GM04503 (cell line): ENCODE measurements at places on chromosomes 12 and 14.
A peak's percentile ranks its signal among the peaks of the same experiment; 100 is the strongest.

DNA sequence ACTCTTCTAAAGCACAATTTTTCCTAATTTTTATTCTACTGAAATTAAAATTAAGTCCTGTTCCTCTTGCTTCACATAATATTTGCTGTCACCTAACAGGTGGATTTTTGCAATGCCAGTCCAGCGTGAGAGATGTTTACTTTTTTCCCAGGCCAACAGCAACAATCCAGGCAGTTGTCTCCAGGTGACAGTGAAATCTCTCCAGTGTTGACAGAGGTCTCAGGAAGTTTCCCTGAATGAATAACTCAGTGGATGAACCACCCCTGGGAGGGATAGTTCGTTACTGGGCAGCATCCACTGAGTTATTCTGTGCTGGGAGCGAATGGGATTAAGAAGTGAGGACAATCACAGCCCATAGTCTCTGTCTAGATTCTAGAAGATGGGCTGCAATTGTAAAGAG lies 7.1 kb upstream of the NT5DC3 start:
- DNase-seq = no peak

DNA sequence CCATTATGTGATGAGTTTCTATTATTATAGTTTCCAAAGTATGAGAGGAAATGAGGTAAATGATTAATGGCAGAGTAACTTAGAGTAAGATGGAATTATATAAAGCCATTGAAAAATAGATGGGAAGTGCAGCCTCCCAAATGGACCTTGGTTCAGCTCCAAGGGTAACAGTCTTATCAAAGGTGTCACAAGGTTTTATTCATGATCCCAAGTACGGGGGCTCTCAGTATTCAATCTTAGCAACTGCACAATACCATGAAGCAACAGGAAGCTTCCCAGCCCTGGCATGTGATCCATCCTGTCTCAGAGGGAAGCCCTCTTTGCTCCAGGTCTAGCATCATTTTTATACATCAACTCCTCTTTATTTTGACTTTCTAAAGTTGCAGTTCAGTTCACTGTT lies 948.2 kb downstream of the GALC start:
- no peak for DNase-seq

DNA sequence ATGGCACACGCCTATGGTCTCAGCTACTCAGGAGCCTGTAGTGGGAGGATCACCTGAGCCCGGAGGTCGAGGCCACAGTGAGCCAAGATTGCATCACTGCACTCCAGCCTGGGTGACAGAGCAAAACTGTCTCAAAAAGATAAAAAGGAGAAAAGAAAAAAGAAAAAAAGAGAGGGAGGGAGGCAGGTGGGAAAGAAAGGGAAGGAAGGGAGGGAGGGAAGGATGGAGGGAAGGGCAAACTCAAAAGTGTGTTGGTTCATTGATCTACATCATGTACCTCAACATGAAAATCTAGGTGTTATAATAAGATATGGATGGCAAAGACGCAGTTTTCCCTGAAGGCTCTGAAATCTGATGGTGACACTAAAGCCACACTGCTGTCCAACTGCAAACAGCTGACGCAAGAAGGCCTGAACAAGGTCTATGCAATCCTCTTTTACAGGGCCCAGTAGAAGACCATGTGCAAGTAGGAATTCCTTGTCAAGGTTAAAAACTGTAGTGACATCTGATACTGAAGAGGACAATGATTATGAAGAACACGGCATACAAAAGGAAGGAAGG lies 143.6 kb downstream of the ITPR2 start:
- DNase-seq = no peak

GRCh38 chr12:132711080-132711843 lies 620 bp downstream of the PGAM5 start:
- no peak for DNase-seq

DNA sequence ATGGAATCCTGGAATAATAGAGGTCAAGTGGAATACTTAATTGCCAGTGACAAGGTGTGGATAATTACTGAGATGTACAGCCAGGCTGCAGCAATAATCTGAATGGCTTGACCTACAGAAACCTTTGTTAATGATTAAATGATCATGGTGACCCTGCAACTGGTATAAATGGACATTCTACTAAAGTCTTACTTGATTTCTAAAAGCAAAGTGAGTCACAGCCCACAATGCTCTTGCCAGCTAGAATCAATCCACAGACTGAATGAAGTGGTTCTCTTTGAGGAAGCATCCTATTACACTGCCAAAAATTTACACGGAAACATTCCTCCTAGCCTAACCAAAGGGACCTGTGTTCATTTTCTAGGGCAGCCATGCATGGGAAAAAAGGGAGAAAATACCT lies 518.5 kb downstream of the SOX5 start:
- DNase-seq = no peak

DNA sequence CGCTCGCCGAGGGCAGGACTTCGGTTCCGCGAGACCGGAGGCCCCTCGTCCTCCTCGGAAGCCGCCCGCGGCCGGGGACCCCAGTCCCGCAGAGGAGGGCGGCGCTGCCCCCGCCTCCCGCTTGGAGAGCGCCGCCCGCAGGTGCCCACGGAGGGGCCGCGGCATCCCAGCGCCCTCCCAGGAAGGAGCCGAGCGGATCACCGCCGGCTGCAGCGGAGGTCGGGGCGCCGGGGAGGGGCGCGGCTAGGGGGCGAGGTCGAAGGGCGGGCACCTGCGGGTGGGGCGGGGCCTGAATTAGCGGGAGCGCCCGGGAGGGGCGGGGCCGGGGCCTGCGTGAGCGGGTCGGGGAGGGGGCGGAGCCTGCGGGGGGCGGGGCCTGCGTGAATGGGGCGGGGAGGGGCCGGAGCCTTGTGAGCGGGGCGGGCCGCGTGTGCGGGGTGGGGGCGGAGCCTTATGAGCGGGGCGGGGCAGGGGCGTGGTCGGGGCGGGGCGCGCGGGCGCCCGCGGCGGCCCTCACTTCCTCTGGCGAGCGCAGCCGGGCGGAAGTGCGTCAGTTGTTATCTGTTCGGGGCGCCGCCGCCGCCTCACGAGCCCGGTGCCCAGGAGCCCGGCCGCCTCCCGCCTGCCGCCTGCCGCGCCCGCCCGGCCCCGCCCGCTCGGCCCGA lies at the start of gene FBRSL1:
Gene FBRSL1 (plus strand): TSS at position 550 of the 665 bp plus-strand sequence.
- DNase-seq = no peak

- DNase-seq = no peak
Observed at GRCh38 chr14:100575266-100575995, 11.8 kb downstream of the BEGAIN start.

GRCh38 chr12:106042037-106042436 lies 96.7 kb downstream of the NUAK1 start:
- DNase-seq = no peak

DNA sequence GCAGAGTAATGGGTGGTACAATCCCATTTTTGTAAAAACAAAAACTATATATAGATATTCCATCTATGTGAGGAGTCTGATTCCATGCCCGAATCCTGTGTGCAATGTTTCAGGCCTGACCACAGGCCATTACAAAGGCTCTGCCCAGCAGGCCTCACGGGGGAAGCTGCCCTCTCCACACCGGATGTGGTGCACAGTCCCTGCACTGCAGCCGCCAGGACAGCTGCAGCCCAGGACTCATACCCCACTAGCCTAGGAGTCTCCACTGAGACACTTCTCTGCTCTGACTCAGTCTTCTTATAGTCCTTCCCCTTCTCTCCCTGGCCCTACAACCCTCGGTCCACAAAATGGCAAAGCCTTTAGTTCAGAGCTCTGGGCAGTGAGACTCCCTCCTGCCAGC lies 190.4 kb downstream of the PPM1H start:
- no peak for DNase-seq

DNA sequence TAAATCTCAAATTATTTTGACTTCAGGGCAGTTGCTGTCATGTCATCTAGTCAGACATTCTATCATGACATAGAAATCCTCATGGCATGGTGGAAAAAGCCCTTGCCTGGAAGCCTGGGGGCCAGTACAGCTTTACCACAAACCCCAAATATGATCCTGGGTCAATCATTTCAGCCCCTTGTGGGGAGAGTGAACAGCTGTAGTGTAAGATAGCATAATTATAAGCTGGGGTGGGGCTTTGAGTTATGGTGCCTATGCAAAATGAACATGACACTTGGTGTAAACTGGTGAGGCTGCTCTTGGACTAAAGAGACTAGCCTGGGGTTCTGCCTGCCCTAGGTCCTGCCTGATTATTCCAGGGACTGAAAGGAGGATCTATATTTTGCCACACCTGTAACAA lies 207.7 kb upstream of the DDHD1 start:
- DNase-seq = no peak

DNA sequence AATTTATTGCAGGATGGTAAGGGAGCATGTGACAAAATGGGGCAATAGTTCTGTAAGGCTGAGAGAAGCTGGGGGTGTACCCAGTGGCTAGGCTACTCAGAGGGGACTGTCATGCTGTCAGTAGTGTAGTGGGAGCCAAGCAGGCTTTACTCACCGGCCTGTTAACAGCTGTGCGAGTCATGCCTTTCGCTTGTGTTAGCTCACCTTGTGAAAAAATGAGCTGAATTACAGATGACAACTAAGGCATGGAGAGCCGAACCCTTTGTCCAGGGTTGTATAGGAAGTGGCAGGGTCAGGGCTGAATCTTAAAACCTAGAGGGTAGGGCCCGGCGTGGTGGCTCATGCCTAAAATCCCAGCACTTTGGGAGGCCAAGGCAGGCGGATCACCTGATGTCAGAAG lies 37.9 kb downstream of the SH2B3 start:
- DNase-seq = no peak

DNA sequence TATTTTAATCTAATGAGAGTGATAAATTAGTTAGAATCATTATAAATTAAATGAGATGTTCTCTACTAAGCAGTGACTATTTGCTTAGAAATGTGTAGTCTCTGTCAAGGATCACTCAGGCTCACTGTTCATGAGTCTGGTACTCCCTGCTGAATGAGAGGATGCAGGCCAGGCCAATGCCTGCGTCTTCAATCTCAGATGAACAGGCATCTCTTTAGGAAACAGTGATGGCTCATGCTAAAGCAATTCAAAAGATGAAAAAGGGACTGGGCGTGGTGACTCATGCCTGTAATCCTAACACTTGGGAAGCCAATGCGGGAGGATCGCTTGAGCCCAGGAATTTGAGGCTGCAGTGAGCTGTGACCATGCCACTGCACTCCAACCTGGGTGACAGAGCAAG lies 106.8 kb downstream of the ZFC3H1 start:
- peak; percentile 89 for DNase-seq

- DNase-seq = no peak
Observed at GRCh38 chr14:32980178-32980901, 41.7 kb downstream of the NPAS3 start.

DNA sequence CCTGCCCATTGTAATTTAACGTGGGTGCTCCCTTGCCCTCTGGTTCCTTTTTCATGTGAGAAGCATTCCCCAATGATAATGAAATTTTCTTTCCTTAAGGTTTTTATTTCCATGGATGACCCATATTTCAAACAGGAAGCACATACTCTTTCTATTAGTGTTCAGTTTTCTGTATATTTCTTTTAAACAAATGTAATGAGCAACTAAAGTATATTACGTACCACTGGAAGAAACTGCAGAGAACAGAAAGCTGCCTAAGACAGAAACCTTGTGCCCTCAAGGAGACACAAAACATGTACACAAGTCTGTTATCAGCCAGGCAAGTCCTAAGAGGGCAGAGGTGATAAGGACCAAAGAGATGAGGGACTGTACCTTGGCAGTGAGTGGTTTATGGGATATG lies 414.9 kb downstream of the ETNK1 start:
- DNase-seq = no peak

GRCh38 chr14:100706200-100706599 lies 20.5 kb upstream of the DLK1 start:
- DNase-seq = no peak

DNA sequence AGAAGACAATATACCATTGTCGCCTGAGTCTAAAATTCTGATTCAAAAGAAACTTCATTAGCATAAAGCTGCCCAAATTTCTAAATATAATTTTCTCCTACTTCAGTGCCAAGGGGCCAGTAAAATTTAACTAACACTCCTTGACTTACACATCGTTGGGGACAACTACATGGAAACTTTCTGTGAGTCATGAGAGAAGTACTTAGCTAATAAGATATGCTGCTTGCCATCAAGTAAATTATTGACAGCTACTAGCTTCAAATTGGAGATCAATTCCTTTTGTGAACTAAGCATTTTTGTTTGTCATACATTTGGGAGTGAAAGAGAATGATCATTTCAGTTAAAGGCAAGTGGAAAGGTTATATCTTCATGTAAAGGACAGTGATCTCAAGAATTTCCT lies 373.3 kb downstream of the MDGA2 start:
- DNase-seq = no peak

DNA sequence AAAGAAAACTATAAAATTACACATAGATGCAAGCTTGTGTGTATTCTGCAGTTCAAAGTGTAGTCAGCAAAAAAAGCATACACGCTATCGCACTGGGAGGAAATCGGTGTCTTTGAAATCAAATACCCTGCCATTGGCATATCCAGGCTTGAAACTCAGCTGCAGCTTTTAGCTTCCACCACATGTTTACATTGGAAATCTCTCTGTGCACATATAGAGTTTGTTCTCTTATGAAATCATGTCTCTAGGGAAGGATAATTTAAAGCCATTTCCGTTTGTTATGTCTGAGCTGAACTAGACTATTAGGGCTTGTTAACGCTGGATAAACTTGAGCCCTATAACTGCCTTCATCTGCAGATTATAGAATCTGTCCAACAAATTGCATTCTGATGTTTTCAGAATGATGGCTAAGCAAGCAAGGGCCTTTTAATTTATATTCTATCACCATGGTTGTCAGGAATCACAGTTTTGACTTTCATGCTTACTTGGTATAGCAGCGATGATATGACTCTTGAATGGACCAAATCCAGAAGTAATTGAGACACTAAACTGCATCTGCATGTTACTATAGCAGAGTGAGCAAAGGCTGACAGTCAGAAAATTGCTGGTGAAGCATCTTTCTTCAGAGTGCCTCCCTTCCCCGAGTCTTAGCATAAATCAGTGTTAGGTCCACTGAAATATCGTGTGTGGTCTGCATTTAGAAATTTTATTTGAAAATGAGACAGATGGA lies 442.8 kb downstream of the ZFP36L1 start:
- no peak for DNase-seq

DNA sequence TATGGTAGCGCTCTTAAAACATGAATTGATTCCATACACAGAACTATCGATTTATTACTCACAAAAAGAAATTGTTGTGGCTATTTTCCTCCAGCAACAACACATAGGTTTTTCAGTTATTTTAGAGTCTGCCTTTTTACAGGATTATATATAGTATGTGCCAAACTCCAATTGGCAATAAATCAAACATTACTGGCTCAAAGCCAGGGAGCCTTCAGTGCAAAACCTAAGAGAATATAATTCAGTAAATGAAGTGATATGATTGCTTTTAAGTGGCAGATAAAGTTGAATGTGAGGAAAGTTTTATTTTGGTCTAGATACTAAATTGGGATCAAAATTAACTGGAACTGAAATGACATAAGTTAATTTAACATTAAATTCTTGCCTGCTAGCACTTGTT lies 234.8 kb downstream of the PIK3C2G start:
- no peak for DNase-seq

- DNase-seq = no peak
Observed at GRCh38 chr14:85625925-85626585, 96.1 kb downstream of the FLRT2 start.

- DNase-seq = no peak
Observed at GRCh38 chr12:13745111-13745860, 236.1 kb downstream of the GRIN2B start.
